ENCODE measurements at places on chromosomes 5 and 9. TPM values are rescaled to one million over a fixed set of nuclear protein-coding genes. Genes with fewer than 3 reads are reported as not detected.

- no peak overlapping the region for H3K27ac ChIP-seq
- no peak overlapping the region for H3K4me3 ChIP-seq
- no peaks in the 10 kb centered on the region for H3K27me3 ChIP-seq
- no peaks in the 10 kb centered on the region for H3K4me1 ChIP-seq
- H3K36me3 ChIP-seq: no peaks in the 10 kb centered on the region
Observed at GRCh38 chr9:12516031-12516430, 177.2 kb upstream of the TYRP1 start.

GRCh38 chr5:103211576-103212561, 46.7 kb upstream of the MACIR start:
- H3K36me3 ChIP-seq: no peaks in the 10 kb centered on the region
- H3K27ac ChIP-seq: peak overlapping the region; percentile 47
- no peaks in the 10 kb centered on the region for H3K27me3 ChIP-seq
- no peaks in the 10 kb centered on the region for H3K4me1 ChIP-seq
- no peak for DNase-seq
- peak overlapping the region; percentile 11 for H3K4me3 ChIP-seq

Gene FAT2
- total RNA-seq: not detected

Gene RIOK2
- 26.3 TPM for total RNA-seq

DNA sequence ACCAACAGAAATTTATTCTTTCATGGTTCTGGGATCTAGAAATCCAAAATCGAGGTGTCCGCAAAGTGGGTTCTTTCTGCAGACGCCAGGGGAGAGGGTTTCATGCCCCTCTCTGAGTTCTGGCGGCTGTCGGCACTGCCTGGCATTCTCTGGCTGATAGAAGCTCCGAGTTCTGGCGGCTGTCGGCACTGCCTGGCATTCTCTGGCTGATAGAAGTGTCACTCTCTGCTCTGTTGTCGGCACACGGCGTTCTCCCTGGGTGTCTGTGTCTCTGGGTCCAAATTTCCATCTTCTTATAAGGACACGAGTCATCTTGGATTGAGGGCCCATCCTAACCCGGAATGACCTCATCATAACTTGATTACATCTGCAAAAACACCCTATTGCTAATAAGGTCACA, 7.6 kb downstream of the GFI1B start:
- H3K4me1 ChIP-seq: peaks cover 56% of the 10 kb centered on the region
- DNase-seq: no peak
- H3K36me3 ChIP-seq: no peaks in the 10 kb centered on the region
- H3K27ac ChIP-seq: no peak overlapping the region
- H3K27me3 ChIP-seq: no peaks in the 10 kb centered on the region

Gene FRRS1L
- not detected for total RNA-seq
